ENCODE measurements at places on chromosomes 6 and 20.

GRCh38 chr6:2962004-2962403 lies 9.4 kb downstream of the SERPINB6 start:
- peak; percentile 19 for DNase-seq

DNA sequence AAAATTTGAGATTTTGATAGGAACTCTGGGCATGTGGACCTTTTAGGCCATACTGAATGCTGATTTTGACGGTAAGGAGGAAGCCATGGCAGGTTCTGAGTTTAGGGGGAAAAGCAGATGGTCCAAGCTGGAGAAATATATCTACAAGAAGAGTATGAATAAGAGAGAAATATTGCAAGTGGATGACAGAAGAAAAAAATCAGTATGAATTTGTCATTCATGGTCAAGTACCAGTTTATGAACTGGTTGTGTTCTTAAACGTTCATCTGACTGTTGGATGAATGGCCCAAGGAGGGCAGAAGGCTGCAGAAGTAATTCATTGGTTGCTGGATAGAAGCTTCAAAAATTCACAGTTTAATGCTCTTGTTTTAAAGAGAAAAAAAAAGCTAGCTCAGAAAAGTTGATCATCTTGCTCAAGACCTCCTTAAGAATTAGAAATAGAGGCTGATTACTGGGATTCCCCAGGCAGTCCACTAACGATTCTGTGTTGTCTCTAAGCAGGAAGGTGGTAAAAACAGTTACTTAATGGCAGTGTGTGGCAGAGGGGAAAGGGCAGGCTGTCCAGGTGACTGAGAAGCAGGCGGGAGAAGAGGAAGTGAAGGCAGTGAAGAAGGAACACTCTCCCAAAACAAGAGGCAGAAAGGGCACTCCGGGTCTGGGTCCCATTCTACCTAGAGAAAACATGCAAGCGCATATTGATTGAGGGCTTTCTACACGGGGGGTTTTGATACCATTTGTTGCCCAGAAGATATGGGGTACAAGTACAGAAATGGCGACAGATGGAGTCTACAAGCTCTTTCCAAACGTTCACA lies 2.0 kb upstream of the DUSP22 start:
- no peak for DNase-seq

DNA sequence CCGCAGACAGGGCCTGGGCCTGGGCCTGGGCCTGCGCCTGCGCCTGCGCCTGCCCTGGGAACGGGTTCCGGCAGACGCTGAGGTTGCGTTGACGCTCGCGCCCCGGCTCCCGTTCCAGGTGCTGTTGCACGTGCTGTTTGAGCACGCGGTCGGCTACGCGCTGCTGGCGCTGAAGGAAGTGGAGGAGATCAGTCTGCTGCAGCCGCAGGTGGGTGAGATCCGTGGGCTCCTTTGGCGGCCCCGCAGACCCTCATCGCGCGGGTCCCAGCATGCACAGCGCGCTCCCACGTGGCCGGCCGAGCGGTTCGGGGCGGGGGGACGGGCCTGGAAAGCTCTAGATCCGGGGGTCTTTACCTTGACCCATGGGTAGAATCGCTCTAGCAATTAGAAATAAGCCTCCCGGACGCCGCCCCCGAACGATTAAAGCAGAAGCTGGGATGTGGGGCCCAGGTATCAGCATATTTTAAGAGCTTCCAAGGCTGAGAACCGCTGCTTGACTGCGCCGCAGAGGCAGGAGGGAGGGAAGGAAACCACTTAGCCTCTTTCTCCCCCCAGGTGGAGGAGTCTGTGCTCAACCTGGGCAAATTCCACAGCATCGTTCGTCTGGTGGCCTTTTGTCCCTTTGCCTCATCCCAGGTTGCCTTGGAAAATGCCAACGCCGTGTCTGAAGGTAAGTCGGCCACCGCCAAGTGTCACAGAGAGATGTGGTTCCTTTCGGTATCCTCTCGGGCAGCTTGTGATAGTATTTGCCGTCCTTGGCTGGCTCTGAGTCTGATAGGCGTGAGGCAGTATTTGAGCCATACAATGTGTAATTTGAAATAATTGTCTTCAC lies 508 bp downstream of the NOP56 start:
- DNase-seq = no peak

- DNase-seq = peak; percentile 95
Observed at GRCh38 chr20:47274401-47275108, 81.9 kb downstream of the ZMYND8 start.

DNA sequence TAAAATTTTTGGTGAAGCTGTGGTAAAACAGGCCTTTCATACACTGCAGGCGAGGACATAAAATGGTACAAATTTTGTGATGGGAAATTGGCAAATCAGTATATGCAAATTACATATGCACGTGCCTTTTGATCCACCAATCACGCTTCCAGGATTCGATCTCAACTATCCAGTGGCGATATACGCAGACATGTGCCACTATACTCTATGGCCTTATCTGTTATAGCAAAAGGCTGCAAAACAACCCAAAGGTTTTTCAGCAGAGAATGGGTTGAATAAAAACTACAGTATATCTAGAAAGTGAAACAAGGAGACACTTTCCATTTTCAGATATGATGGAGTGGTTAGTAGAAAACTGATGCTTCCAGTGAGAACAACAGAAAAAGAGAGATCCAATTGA lies 41.9 kb upstream of the ERVFRD-1 start:
- no peak for DNase-seq

DNA sequence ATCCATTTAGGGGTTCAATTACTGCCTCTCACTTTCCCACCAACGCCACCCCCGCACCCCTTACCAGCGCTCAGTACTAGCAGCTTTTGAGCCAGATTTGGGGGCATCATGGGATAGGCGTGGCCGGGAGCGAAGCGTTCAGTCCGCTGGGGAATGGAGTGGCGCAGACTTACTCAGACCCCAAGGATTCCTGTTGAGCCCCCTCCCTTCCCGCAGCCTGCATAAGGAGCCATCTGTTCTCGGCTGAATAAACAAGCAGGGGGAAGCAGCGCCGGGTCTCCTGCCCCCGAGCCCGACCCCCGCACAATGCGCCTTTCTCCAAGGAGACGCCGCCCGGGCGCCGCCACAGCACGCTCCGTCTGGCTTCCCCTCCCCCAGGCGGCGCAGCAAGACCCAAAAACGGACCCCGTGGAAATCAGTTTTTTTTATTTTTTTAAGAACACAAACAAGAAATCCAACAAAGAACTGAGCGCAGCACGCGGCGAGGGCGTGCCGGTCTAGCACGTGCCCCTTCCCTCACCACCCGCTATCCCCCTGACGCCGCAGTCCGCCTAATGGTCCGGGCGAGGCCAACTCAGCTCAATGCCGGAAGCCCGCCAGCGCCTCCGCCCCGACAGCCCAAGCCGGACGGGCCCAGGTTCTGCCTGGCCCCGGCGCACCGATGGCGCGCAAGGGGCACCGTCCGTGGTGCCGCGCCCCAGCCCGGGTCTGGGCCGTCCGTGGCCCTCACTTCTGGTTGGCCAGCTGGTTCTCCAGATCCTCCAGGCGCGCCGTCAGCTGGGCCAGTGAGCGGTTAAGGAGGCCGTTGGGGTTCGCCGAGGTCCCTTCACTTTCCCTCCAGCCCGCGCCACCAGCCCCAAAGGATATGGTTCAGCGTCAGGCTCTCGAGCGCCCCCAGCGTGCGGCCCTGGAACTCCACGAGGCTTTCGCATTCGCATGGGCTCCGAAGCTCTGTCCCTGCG lies 13.3 kb upstream of the RBPJL start:
- DNase-seq = peak; percentile 90

- no peak for DNase-seq
Observed at GRCh38 chr6:131917318-131917717, 33.9 kb downstream of the CCN2 start.

- DNase-seq = peak; percentile 12
Observed at GRCh38 chr6:149166336-149166735, 151.2 kb upstream of the TAB2 start.

GRCh38 chr6:109490713-109491112 lies 7.7 kb upstream of the ZBTB24 start:
- DNase-seq = no peak

DNA sequence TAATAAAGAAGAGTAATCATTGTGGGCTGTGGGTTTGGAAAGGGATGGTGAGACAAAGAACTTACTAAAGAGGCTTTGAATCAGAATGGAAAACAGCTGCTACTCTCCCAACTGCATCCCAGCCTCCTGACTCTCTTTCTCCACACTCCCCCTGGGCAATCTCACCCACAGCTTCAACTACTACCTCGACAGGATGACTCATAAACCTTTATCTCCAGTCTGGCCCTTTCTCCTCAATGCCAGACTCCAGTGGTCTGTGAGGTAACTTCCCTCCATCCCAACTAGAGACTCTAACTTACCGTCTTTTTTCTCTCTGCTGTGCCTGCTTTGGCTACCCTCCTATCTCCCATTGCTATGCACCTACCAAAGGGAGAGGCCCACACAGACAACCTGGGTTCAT lies 135.3 kb upstream of the RREB1 start:
- peak; percentile 54 for DNase-seq

GRCh38 chr6:135830452-135830881 lies 21.0 kb upstream of the PDE7B start:
- peak; percentile 68 for DNase-seq

- no peak for DNase-seq
Observed at GRCh38 chr6:67640484-67640883, 994.6 kb upstream of the ADGRB3 start.

DNA sequence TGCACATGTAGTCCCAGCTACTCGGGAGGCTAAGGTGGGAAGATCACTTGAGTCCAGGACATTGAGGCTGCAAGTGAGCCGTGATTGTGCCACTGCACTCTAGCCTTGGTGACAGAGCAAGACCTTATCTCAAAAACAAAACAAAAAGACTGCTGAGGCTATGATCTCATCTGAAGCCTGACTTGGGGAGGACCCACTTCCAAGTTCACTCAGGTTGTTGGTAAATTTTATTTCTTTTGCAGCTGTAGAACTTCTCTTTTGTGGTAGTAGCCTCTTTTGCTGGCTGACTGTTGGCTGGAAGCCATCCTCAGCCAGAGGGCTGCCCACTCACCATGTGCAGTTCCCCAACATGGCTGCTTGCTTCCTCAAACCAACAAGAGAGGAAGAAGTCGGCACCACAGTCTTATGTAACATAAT lies 36.8 kb upstream of the ME1 start:
- DNase-seq = no peak

GRCh38 chr20:44309763-44310663 lies 989 bp downstream of the FITM2 start:
- peak; percentile 70 for DNase-seq

- no peak for DNase-seq
Observed at GRCh38 chr20:33622705-33623365, 39.3 kb upstream of the C20orf144 start.

DNA sequence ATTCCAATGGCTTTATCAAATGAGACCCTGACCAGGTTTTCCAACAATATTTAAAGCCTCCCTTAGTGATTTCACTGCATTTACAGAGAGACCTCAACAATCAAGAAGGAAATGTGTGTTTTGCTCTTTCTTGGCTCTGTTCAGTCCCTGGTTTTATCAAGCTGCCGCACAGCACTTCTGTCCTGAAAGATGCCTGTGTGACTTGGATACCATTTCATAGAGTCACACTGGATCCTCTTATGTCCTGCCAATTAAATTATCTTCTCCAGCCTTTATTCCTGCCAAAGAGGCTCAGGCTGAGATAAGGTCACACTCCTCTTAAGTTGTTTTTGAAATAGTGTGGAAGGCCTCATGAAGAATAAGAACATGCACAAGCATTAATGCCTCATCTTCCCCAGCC lies 197.0 kb upstream of the RNF217 start:
- no peak for DNase-seq

GRCh38 chr6:7762760-7763159 lies 36.9 kb downstream of the BMP6 start:
- DNase-seq = no peak

DNA sequence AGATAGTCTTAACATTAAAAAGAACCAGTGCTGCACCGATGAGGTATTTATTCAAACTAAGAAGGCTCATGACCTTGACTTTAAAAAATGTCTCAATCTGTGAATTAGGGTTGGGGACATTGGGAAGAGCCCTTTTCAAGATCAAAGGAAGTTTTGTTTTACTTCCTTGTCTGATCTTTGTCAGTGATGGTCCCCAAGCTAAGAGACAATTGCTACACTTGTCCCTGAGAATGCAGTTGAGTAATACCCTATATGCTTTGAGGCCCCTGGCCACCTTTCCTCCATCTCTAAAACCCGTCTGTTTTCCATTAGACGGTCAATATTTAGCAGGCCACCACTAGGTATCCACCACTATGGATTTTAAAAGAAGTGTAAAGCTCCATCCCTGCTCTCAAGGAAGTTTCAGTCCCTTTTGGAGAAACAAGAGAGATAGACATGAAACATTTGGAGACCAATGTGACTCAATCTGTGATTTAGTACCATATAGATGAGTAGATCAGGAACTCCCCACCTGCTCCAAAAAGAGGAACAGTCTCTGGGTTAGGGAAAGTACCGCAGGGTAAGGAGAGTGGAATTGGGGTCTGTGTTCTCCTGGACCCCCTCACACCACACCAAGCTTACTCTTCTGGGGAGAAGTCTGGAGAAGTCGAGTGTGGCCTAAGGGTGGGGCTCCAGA lies 99.1 kb upstream of the ISM1 start:
- no peak for DNase-seq

GRCh38 chr20:37386505-37387251 lies 40.7 kb downstream of the SRC start:
- DNase-seq = no peak

GRCh38 chr20:3084283-3084985 lies at the start of gene AVP:
Gene AVP (minus strand): TSS chr20:3084724. CDS start chr20:3084674, 50 bp downstream.
- no peak for DNase-seq

- DNase-seq = no peak
Observed at GRCh38 chr6:134564705-134565104, 246.8 kb upstream of the SGK1 start.

GRCh38 chr6:128558924-128559323 lies 38.5 kb upstream of the PTPRK start:
- no peak for DNase-seq

- DNase-seq = peak; percentile 74
Observed at GRCh38 chr6:81996414-81996813, 243.9 kb upstream of the TENT5A start.

DNA sequence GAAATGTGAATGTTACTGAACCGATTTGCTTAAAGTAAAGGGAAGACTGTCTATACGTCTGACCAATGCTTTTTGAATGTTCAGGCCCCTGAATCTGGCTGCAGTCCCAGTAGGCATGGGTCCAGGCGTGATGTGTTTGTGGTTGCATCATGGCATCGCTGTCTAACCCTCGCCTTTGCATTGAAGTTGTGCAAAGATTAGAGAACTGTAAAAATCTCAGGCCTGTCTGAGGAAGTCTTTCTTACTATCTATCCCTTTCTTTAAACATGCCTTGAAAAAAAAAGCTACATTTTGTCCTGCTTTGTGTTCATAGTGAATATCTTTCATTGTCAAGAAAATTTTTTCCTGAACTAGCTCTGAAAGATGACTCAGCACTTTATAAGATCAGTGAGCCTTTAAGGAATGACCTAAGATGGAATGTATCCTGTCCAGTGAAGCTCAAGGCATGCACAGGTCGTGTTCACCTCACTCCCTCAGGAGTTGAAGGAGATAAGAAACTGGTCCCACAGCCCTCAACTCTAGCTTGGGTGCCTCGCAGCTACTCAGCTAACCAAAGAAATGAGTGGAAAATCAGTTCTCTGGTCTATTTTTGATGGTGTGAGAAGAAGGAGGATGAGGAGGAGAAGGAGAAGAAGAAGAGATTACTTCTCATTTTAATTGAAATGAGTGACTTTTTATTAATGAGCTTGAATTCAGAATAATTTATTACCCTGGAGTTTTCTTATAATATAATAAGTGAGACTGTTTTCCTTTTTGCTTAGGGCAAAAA lies 48.6 kb downstream of the TPD52L1 start:
- peak; percentile 88 for DNase-seq

Measured in PC-3 (cell line).